ENCODE measurements at places on chromosomes 16 and 17. TPM values are rescaled to one million over a fixed set of nuclear protein-coding genes. Genes with fewer than 3 reads are reported as not detected.

SBK1 gene
- polyA plus RNA-seq: 18.2 TPM

CD300LG gene
- 1.1 TPM for polyA plus RNA-seq

IGFALS gene
- polyA plus RNA-seq: 0.22 TPM

WDR81 gene
- 11.3 TPM for polyA plus RNA-seq

GPR139 gene
- polyA plus RNA-seq: not detected

SLFN14 gene
- 0.26 TPM for polyA plus RNA-seq

CDH15 gene
- 138 TPM for polyA plus RNA-seq

TMEM107 gene
- 6.4 TPM for polyA plus RNA-seq

CCL8 gene
- polyA plus RNA-seq: 0.82 TPM

KCNG4 gene
- polyA plus RNA-seq: 0.05 TPM

ATP2A3 gene
- polyA plus RNA-seq: 9.1 TPM

C1QTNF8 gene
- not detected for polyA plus RNA-seq

GRCh38 chr17:1752425-1753262 lies 9.2 kb upstream of the SERPINF1 start:
- DNase-seq: no peak

DNA sequence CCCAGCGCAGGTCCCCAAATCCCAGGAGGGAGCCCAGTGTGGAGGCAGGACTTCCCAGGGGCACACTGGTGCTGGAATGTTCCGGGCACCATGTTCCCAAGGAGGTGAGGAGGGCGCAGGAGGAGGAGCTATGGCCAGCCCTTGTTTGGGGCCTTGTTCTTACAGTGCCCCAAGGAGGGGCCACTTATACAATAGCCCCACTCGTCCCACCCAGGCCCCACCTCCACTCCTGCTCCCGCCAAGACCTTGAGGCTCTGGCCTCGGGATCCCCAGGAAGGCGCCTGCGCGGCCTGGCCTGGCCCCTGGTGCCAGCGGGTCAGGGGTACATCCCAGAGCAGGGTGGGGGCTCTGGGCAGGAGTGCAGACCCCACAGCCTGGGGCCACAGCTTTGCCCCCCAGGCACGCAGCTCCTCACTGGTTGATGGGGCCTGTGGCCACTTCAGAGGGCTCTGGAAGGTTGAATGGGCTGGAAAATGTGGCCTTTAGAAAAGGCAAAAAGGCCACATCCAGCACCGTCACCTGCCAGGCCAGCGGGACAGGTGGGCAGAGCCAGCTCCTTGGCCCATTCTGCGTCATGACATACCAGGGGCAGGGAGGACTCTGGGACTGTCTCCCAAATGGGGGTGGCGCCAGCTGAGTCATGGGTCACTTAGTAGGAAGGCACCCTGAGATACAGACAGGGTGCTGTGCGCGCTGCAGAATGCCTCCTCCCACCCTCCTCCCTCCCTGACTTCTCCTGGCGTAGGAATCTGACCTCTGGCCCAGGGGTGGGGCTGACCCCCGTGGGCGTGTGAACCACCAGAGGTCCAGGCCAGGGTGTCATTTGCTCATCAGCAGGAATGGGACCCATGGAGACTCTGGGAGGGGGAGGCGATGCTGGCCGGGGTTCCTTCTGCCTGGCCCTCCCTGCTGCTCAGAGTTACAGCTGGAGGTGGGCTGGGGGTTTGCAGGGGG lies 32.3 kb upstream of the PVALEF start:
- no peak for DNase-seq

- DNase-seq: peak; percentile 23
Observed at GRCh38 chr16:73095142-73095820, 47.4 kb upstream of the ZFHX3 start.

DNA sequence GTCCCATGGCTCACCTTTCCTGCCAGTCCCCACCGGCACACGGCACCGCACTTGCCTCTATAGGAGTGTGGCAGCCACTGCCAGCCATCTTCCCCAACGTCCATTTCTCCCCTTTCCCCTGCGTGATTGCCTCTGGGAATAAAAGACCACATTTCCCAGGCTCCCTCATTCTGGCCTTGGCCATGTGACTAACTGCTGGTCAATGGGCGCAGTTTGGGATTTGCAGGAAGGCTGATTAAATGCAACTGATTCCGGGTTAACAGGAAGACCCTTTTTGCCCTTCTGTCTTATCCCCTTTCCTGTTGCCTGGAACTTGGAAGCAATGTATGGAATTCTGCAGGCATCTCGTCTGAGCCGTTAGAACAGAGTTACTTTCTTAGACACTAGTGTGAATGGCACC lies 3.0 kb downstream of the BTBD17 start:
- DNase-seq: no peak

DNA sequence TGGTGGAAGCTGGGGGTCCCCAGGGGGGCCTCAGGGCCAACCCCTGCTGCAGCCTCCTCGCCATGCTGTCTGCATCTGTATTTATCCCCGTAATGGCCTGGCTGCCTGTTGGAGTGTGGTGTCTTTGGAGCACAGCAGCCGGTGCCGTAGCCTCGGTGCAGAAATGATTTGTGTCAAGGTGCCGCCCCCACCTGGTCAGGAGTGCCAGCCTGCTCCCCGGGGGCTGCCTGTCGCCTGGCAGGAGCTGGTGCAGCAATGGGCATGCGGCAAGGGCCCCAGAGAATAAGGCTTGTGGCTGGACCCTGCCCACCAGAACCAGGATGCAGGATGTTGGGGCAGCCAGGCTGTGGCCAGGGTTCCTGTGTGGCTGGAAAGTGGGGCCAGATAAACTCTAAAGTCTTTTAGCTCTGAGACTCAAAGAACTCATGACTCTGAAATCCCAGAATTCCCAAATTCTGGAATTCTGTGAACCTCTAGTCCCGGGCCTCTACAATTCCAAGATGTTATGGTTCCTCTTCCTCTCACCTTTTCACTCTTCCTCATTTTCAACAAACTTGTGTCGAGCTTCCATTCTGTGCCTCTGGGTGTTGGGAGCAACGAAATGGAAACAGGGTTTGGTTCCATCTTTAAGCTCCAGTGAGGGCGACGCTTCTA lies 5.9 kb downstream of the CPNE2 start:
- no peak for DNase-seq

GRCh38 chr16:24308200-24308599 lies 52.1 kb downstream of the CACNG3 start:
- DNase-seq: no peak

GRCh38 chr16:74607962-74608356 lies 1.0 kb upstream of the GLG1 start:
- peak; percentile 55 for DNase-seq

DNA sequence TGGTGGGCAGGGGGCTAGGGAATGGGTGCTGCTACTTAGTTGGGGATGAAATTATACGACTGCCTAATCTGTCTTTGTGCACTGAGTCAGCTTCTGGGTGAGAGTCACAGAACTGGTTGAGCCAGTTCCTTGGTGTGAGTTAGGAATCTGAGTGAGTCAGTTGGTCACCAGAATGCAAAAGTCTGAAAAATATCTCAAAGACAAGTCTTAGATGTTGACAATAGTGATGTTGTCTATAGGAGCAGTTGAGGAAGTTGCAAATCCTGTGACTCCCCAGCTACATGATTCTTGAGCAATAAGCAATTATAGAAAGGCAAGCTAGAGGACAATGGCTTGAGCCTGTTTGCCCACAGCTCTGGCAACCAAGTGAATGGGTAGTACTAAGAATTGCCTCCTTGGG lies 399.2 kb downstream of the CNTNAP4 start:
- no peak for DNase-seq

- no peak for DNase-seq
Observed at GRCh38 chr17:57317079-57317478, 60.8 kb downstream of the MSI2 start.

DNA sequence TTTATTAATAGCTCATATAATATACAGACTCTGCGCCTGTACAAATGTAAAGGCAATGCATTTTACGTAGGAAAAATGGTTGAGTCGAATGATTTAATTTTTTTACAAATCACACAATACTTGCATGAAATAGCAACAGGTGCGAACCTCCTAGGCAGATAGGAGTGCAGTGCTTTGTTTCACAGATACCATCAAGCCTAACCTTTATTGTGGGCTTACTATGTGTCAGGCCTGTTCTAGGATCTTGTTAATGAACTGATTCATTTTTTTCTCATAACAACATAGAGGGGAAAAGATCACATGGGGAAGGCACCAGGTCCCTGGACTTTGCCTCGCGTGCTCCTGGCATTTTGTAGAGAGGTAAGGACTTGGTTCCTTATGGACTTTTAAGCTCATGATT lies 107.8 kb downstream of the PRKCB start:
- DNase-seq: no peak

GRCh38 chr17:66348584-66349165 lies 46.3 kb downstream of the PRKCA start:
- DNase-seq: no peak

DNA sequence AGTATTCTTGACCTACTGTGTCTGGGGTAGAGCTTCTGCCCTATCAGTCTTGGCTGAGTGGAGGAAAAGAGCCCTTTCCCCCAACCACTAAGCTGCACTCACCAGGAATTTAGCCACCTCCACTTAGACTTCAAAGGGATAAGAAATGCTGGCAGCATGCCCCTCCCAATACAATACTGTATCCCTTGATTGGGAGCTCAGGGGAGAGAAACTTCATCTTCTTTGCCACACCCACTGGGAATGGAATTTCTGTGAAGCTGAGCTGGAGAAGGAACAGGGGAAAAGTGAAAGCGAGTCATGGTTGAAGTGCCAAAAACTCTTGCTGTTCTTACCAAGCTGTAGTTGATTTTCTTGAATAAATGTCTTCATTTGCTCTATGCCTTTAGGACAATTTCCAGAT lies 68.8 kb downstream of the CEP112 start:
- DNase-seq: no peak

GRCh38 chr16:59289151-59289550 lies 555.0 kb upstream of the GOT2 start:
- DNase-seq: no peak

DNA sequence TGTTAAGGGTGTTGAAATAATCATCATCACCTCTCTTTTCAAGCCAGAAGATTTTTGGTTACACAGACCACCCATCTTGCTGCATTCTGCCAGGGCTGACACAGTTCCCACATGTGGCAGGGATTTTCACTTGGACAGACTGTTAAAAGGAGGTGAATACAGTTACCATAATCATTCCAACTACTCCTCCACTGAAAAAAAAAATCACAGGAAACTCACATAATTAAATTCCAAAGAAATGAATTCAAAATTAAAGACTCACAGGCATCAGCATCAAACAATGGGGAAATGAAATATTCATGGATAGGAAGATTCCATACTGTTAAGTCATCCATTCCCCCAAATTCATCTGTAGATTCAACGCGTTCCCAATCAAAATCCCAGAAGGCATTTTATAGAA lies 209.4 kb downstream of the MRTFB start:
- DNase-seq: no peak

GRCh38 chr17:16214190-16215001 lies 938 bp downstream of the NCOR1 start:
- DNase-seq: no peak

DNA sequence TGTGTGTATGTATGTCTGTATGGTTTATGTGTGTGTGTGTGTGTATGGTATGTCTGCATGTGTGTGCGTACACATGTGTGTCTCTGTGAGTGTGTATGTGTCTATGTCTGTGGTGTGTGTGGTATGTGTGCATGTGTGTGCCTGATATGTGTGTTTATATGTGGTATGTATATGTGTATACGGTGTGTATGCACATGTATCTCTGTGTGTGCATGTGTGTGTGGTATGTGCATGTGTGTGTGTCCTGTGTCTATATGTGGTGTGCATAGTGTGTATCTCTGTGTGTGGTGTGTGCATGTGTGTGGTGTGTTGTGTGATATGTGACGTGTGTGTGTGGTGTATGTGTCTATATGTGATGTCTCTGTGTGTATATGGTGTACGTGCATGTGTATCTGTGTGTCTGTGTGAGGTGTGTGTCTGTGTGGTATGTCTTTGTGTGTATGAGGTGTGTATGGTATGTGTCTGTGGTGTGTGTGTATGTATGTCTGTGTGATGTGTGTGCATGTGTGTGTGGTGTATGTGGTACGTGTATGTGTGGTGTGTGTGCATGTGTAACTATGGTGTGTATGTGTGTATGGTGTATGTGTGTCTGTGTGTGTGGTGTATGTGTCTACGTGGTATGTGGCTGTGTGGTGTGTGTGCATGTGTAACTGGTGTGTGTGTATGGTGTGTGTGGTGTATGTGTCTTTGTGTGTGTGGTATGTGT lies 164.3 kb upstream of the PLCG2 start:
- DNase-seq: no peak

GRCh38 chr17:58970609-58971450 lies 135.8 kb downstream of the TRIM37 start:
- DNase-seq: no peak

DNA sequence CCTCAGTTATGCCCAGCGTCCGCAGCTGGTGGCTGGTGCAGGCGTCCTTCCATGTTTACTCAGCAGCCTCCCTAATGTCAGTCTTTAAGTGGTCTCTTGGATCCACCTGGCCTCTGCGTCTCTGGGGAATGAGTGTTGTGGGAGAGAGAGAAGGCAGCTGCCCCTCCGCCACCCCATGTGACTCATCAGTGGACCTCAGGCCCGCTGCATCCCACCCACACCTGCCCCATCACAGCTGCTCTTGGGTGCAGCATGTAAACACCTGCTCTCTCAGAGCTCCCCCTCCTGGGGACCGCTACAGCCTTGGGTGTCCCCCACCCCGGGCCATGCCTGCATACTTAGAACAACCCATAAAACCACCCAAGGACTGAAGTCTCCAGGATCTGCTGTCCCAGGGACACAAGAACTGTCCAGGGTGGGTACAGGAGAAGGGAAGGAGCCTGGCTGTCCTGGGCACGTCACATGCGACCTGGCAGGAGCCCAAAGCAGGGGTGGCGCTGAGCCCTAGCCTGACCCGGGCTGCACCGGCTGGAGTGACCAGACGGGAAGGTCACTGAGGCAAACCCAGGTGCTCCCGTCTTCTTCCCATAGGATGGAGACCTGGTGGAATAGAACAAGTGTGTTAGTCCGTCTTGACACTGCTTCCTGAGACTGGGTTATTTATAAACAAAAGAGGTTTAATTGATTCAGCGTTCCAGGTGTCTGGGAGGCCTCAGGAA lies 4.2 kb downstream of the C16orf90 start:
- no peak for DNase-seq

- no peak for DNase-seq
Observed at GRCh38 chr16:78452025-78452555, 352.6 kb downstream of the WWOX start.

- DNase-seq: no peak
Observed at GRCh38 chr16:84932681-84933080, 78.7 kb downstream of the ZDHHC7 start.

GRCh38 chr17:39244016-39244599 lies 18.4 kb upstream of the STAC2 start:
- DNase-seq: no peak

GRCh38 chr16:66204756-66205155 lies 161.7 kb upstream of the CDH5 start:
- peak; percentile 61 for DNase-seq

Measured in muscle of back (tissue), 13 donors.